Stimulated activated CD8-positive, alpha-beta memory T cell treated with anti-CD3 and anti-CD28 coated beads, Interleukin-15, amount 100 ng/mL, for 24 hours (primary cell): ENCODE measurements at places on chromosomes 3 and 15.

- DNase-seq = no peak
Observed at GRCh38 chr3:85270488-85270887, 311.7 kb downstream of the CADM2 start.

DNA sequence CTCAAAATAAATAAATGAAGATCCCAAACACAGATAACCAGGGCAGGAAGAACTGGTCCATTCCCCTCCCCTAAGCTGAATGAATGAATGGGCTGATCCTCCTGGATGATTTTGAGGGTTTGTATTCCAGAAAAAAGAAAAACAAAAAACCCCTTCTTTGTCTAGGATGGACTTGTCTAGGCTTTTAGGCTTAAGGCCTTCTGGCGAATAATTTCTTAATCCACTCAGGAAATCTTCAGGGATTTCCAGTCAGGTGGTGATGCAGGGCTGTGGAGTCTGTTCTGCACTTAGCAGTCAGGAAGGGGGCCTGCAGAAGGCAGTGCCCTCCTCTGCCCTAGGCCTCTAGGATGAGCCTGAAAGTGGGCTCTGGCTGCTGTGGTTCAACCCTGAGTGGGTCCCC, 52.1 kb downstream of the BDH1 start:
- no peak for DNase-seq

GRCh38 chr15:90231028-90232017, 2.4 kb downstream of the CIB1 start:
- peak; percentile 20 for DNase-seq

- no peak for DNase-seq
Observed at GRCh38 chr3:113174801-113175485, 36.4 kb upstream of the BOC start.

GRCh38 chr15:88440021-88440420, 27.2 kb downstream of the MRPL46 start:
- DNase-seq = no peak

GRCh38 chr3:23611737-23612295, 193.9 kb upstream of the UBE2E1 start:
- no peak for DNase-seq

DNA sequence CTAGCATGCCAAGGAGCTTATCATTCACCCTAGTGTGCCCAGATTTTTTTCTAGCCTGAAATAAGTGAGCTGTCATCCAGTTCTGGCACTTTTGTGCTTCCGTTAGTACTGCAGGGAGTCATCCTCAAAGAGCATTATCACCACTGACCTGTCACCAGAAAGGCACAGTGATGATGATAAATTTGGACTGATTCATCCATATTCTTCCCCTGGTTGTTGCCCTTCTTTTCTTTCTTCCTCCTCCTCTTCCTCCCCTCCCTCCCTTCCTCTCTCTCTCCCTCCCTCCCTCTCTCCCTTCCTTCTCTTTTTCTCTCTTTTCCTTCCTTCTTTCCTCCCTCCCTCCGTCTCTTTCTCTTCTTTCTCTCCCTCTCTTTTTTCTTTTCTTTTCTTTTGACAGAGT, 21.3 kb downstream of the SLC35G2 start:
- no peak for DNase-seq
